ENCODE measurements at places on chromosomes 6 and 20.

DNA sequence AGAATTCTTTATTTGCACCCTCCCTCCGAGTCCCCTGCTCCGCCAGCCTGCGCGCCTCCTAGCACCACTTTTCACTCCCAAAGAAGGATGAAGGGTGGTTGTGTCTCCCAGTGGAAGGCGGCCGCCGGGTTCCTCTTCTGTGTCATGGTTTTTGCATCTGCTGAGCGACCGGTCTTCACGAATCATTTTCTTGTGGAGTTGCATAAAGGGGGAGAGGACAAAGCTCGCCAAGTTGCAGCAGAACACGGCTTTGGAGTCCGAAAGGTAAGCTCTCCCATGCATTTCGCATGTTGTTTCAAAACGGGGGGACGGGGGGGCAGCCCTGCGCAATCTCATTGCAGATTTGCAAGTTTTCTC is 357 bp downstream of the PCSK2 start:
- DNase-seq = no peak

DNA sequence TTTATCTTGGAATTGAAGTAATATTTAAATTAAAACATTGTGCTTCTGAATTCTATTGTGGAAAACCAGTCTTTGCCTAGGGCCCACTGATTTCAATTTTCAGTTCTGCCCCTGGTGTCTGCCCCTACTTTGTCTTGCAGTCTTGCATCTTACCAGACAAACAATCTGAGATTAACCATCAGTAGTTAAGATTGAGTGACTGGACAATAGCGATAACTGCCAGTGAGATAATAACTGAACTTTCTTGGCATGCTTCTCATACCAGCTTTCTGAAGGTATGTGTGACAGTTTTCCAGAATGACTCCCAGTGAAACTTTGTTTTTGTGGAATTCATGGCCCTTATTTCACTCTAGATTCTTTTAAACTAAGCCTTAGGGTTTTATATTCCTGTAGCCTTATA is 53.5 kb downstream of the KCNQ5 start:
- DNase-seq = no peak

- no peak for DNase-seq
Observed at GRCh38 chr6:149752600-149753373, 3.2 kb downstream of the PCMT1 start.

- DNase-seq = no peak
Observed at GRCh38 chr6:54191461-54191860, 80.2 kb downstream of the MLIP start.

DNA sequence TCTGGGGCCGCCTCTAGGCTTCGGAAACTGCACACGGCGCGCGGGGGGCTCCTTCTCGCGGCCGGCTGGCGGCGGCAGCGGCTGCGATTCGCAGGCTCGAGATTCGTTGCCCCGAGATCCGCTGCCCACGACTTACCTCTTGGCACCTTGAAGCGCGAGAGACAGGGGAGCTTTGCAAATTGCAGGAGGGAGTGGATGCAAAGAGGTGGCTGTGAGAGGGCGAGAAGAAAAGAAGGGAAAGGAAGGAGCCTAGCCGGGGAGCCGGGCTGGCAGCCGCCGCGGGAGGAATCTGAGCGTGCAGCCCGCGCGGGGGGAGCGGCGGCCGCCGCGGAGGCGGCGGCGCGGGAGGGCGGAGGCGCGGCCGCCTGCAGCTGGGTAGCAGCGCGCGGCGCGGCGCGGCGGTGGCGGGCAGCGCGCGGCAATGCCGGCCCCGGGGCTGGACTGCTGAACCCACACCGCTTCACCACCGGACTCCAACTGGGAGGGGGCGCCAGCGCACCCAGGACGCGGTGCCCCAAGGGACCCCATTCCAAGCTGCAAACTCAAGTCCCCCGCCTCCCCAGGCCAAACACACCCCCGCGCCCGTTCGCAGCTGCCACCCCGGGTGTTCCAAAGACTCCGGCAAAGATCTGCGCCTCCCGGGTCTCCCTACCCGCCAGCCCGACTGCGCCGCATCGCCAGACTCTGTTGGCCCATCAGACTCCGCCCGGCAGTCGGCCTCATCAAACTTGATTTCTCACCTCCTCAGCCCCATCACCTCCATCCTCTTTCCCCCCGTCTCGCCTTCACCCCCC is 44.2 kb upstream of the SUPT3H start:
- peak; percentile 40 for DNase-seq

DNA sequence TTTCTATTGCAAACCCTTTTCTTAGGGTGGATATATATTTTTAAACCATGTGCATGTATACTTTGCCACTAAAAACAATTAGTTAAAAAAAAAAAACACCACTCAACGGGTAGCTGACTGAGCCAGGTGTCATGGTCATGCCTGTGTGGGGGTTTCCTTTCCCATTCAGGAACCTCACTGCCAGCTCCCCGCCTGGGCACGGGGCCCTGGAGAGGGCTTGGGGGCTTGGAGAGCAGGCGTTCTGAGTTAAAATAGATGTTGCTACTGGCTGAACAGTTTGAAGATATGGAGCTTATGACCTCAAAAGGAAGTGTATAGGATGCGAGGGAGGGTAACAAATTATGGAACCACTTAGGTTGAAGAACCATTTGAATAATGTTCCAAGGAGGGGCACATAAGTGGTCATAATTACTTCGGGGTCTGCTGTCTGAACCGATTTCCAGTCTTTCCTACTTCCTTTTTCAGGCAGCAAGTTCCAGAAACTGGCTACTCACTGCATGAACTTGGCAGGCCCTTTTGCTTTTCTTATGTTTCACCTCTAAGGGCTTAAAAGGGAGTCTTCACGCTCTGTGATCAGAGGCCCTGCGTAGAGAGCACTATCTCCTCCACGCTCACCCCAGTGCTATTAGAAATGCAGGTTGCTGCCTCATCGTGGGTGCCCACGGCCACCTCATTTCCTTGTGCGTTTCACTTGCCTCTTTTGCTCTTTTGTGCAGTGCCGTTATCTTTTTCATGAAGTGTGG is 9.9 kb downstream of the STX16 start:
- no peak for DNase-seq

- no peak for DNase-seq
Observed at GRCh38 chr6:167697316-167697715, 129.4 kb upstream of the AFDN start.

GRCh38 chr6:161233986-161234661 is 39.7 kb downstream of the AGPAT4 start:
- DNase-seq = no peak

GRCh38 chr20:37590938-37591490 is 63.3 kb upstream of the BLCAP start:
- DNase-seq = no peak

- DNase-seq = no peak
Observed at GRCh38 chr6:11432091-11432490, 105.5 kb upstream of the TMEM170B start.

GRCh38 chr20:11159728-11160127 is 485.9 kb upstream of the JAG1 start:
- no peak for DNase-seq

- DNase-seq = no peak
Observed at GRCh38 chr20:43827940-43828562, 86.6 kb upstream of the TOX2 start.

- DNase-seq = no peak
Observed at GRCh38 chr20:42379385-42379784, 761.2 kb upstream of the CHD6 start.

GRCh38 chr20:49521356-49521755 is 38.9 kb upstream of the KCNB1 start:
- DNase-seq = no peak

GRCh38 chr20:12411246-12411940 is 493.7 kb downstream of the BTBD3 start:
- no peak for DNase-seq

DNA sequence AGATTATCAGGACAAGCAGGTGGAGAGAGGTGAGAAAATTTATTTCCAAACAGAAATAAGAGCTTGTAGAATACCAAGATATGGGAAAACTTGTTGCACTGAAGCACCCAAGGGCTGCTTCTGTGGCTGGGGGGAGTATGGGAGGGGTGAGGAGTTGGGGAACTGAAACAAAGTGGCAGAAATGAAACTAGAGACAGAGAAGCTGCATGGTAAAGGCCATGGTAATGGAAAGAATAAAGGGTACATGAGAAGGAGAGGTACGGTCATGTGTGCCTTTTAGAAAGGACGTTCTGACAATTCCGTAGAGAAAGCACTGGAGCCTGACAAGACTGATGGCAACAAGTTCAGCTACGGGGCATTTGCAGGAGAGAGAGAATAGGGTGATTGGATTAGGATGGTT is 51.6 kb upstream of the RIN2 start:
- DNase-seq = no peak

GRCh38 chr20:23614163-23614562 is 8.4 kb upstream of the CST9 start:
- DNase-seq = no peak

GRCh38 chr6:12110523-12111362 is 98.6 kb downstream of the HIVEP1 start:
- no peak for DNase-seq

DNA sequence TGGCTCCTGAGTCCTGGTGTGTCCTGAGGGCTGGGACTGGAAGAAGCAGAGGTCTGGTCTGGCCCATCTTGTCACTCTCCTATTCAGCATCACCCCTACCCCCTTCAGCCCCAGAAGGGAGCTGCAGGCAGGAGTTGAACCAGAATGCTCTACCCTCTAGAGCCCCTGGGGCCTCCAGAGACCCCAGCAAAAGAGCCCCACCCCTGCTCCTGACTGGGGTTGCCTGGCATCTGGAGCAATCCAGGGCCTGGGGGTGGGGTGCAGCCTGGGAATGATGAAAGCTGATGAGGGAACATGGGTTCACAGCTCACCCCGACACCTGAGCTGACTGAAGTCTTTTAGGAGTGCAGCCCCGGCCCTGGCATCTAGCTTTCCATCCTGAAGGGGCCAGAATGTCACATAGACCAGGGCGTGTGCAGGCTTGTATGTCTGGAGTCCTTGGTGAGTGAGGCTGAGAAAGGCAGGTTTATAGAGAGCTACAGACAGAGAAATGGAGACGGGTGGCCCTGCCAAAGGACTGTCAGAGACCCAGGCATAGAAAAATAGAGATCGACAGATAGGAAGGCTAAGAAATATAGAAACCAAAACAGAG is 12.2 kb downstream of the FGD2 start:
- no peak for DNase-seq

- no peak for DNase-seq
Observed at GRCh38 chr6:92892626-92893170, 526.7 kb downstream of the EPHA7 start.

DNA sequence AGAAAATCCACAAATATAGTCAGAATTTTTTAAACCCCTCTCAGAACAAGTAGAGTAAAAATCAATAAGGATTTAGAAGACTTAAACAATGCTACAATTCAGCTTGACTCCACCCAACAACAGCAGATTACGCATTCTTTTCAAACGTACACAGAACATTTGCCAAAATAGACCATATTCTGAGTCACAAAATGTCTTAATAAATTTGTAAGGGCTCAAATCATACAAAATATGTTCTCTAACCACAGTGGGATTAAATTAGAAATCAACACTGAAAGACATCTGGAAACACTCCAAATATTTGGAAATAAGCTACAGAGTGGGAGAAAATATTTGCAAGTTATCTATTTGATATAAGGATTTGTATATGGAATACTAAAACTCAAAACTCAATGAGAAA is 164.2 kb upstream of the AKAP12 start:
- no peak for DNase-seq

- DNase-seq = no peak
Observed at GRCh38 chr6:37777272-37777834, 42.2 kb upstream of the ZFAND3 start.

GRCh38 chr6:149967591-149967990 is 3.8 kb downstream of the ULBP1 start:
- DNase-seq = no peak

GRCh38 chr6:6248651-6249050 is 71.8 kb downstream of the F13A1 start:
- DNase-seq = no peak

DNA sequence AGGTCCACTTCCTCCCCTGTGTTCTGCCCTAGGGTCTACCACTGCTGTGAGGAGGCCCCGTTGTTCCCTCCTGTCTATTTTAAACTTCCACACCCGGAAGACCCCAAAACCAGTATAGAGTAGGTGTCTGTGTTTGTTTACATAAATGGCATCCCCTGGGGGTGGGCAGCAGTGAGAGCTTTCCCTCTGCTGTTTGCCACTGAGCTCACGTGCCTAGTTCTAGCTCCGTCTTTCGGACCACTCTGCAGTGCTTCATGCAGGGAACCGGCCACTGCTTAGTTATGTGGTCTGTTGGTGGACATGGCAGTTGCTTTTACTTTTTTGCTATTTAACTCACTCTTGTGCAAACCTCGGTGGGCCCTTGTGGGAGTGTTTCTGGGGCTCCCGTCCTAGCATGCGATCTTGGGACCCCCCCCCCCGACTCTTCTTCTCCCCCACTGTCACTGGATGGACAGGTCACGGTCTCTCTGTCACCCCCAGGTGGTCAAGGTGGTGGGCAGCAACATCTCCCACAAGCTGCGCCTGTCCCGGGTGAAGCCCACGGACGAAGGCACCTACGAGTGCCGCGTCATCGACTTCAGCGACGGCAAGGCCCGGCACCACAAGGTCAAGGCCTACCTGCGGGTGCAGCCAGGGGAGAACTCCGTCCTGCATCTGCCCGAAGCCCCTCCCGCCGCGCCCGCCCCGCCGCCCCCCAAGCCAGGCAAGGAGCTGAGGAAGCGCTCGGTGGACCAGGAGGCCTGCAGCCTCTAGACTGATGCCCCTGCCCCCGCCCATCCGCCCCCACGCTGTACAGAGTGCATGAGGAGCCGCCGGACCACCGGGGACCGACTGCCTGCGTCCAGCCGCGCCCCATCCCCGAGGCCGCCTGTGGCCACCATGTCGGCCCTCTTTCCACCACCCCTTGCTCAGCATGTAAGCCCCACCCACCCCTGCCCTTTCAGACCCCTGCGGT is 40.9 kb downstream of the VSTM2L start:
- no peak for DNase-seq

GRCh38 chr20:47305667-47306066 is 50.8 kb downstream of the ZMYND8 start:
- DNase-seq = no peak

- DNase-seq = no peak
Observed at GRCh38 chr6:47083586-47084047, 41.5 kb upstream of the ADGRF1 start.

DNA sequence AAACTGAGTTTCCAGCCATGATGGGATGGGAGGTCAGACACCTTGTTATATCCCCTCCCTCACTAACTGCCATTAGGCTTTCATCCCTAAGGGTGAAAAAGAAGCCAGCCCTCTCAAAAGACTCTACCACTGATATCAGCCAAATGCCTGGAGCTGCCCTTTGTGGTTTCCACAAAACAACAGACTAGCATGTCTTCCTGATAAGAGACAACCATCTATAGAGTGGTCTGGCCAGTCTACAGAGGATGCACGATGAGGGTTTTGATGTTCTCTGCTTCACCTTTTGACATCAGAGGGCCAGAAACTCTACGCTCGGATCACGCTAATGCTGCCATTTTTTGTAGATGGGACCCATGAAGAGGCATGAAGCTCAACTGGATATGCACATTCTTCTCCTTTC is 61.7 kb upstream of the ARHGAP18 start:
- no peak for DNase-seq

DNA sequence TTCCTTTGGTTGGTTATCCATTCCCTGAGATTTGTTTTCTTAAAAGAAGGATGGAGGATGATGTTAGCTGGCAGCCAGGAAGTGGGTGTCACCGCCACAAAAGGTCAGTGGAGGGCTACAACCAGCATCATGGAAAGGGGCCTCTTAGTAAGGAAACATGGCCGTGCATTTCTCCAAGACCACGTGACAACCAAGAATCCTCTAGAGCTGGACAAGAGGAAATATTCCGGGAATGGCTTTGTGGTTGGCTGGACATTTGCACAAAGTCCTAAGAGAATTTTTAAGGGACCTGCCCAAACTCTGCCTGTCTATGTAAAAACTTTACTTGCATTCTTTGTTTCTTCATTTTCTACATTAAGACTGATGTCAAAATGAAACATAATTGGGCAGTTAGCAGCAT is 399.9 kb upstream of the MARCKS start:
- DNase-seq = no peak

Measured in stimulated activated CD8-positive, alpha-beta memory T cell treated with anti-CD3 and anti-CD28 coated beads, Interleukin-7, amount 100 ng/mL, for 48 hours (primary cell).